Fibroblast of villous mesenchyme (primary cell): ENCODE measurements at places on chromosomes 1 and 21.

DNA sequence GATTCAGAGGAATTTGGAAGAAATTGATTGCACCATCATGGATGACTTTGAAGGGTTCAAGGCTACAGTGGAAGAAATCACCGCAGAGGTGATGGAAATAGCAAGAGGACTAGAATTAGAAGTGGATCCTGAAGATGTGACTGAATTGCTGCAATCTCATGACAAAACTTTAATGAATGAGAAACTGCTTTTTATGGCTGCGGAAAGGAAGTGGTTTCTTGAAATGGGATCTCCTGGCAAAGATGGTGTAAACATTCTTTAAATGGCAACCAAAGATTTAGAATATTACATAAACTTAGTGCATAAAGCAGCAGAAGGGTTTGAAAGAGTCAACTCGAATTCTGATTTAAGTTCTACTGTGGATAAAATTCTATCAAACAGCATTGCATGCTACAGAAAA is 698.6 kb downstream of the PLA2G4A start:
- no peak for DNase-seq

- DNase-seq: no peak
Measured at GRCh38 chr1:16145030-16145661, 10.7 kb downstream of the EPHA2 start.

DNA sequence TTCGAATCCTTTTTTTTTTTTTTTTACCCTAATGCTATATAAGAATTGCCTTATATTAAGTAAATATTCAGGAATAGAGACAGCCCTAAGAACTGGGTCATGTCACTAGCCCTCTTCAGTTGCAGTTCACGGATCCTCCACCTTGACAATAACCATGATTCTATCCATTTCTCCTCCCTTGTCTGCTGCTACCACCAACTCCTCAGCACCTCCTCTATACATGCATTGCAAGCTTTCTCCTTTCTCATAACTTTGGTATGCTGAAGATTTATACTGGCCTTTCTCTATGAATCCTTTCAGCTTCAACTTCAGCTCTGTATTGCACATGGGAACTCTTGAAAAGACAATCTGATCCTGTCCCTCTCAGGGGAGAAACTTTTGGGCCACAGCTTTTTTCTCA is 14.3 kb upstream of the DR1 start:
- no peak for DNase-seq

- no peak for DNase-seq
Measured at GRCh38 chr21:33255404-33255803, 10.8 kb upstream of the IL10RB start.

DNA sequence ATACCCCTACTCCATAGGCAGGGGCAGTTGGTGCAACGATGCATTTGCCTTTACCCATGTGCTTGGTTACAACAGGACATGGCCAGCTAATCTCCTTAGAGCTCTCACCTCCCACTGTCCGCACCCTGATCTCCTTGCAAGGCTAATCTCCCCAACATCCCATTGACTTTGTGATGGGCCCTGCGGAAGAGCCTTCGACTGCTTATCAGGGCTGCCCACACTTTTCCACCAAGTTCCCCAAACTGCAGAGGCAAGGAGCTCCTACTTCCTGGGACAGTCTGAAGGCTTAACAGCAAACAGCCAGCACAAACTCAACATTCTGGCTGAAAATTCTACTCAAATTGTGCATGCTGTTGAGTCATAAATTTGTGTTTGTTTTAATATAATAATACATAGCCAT is 36.0 kb downstream of the C1orf94 start:
- no peak for DNase-seq

- peak; percentile 74 for DNase-seq
Measured at GRCh38 chr1:175319112-175319911, 126.7 kb upstream of the KIAA0040 start.

DNA sequence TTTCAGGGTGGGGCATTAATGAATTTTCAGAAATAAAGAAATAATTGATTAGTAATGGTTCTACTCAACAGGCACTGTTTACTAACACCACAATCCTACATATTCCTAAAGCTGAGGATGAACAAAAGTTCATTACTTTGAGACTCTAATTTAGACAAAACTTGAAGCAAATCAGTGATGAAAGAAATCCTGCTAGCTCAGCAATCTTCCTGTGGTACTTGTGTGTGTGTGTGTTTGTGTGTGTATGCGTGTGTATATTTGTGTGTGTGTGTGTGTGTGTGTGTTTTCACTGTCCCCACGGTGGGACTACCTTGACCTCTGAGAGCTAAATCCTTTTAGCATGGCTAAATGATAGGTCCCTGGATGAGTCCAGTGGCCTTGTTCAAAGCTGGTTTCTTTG is 48.5 kb upstream of the RAB3GAP2 start:
- no peak for DNase-seq

DNA sequence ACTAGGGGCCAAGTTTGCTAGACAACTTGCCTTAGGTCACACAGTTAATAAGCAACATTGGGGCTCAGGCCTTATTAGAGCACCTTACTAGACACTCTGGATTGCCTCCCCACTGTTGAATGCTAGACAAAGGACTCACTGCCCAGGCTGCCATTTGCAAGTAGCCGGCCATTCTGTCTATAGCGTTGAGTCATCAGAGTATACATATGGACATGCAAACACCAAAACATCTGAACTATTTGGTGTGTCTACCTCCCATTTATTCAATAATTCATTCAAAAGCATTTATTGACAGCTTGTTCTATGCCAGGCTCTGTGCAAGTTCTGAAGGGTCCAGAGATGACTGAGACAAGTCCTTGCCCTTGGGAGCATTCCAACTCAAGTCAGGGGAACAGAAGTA is 181.4 kb upstream of the DPT start:
- no peak for DNase-seq

DNA sequence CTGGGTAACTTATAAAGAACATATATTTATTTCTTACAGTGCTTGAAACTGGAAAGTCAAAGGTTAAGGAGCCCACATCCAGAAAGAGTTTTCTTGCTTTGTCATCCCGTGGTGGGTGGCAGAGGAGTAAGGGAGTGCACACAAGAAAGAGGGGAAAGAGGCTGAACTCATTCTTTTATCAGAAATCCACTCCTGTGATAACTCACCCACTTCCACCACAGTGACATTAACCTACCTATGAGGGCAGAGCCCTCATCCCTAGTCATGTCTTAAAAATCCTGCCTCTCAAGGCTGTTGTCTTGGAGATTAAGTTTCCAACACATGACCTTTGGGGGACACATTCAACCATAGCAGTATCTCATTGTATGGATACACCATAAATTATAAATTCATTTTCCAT is 32.5 kb upstream of the RGS4 start:
- DNase-seq: no peak

DNA sequence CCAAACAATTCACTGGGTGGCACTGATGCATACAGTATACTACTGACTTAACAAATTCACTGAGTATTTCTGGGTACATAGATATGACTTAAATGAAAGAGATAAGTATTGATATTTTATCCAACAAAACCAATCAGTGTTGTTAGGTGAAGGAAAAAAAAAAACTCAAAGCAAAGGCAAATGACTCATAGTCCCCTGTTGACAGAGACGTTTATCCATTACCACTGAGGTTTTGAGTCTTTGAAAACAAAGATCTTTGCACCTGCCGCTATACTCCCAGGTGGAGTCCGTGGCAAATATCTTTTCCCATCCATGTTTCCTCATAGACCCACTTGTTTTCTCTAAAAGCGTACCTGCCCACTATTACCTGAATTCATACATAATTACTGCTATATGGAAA is 18.4 kb downstream of the DYNLT5 start:
- no peak for DNase-seq

GRCh38 chr1:117209094-117209493 is 1.6 kb downstream of the VTCN1 start:
- no peak for DNase-seq

DNA sequence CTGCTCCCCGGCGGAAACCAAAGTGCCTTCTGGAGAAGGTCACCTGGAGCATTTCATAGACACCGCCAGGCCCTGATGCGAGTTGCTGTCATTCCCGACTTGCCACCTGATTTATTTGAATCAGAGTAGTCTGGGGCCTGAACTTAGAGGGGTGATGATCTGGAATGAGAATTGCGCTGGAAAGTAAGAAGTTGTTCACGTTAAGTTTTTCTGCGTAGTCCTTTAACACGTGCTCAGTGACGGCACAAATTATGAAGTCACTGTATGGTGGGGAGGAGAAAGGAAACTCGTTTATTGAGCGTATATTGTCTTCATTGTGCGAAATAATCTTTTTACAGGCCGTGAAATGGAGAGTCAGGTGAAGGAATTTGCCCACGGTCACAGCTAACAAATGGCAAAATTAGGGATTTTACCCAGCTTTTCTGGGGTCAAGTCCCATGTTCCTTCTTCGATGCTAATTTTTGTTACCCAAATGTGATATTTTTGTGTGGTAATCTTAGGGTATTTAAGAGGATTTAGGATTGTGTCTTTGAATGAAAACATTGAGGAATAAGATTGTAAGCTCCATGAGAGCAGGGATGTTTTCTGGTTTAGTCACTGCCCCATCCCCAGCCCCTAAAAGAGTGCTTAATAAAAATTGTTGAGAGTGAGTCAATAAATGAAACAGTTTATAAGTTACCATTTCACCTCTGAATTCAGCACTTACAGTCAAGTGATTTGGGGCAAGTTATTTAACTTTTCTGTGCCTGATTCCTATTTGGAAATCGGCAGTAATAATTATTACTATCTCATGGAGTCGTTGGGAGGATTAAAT is 46.4 kb upstream of the NBL1 start:
- DNase-seq: peak; percentile 60

DNA sequence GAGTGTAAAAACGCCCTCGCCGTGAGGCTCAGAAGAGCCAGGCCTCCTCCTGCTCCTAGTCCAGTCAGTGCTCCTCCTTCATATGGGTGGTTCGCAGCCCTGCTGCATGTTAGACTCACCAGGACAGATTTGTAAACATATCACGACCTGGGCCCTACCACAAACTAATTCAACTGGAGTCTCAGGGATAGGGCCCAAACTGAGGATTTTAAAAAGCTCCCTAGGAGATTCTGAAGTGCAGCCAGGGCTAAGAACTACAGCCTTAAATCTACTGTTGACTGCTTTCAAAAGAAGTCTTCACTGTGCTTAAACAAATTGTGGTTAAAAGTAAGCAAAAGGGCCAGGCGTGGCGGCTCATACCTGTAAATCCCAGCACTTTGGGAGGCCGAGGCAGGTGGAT is 57.0 kb downstream of the CAMTA1 start:
- peak; percentile 26 for DNase-seq

DNA sequence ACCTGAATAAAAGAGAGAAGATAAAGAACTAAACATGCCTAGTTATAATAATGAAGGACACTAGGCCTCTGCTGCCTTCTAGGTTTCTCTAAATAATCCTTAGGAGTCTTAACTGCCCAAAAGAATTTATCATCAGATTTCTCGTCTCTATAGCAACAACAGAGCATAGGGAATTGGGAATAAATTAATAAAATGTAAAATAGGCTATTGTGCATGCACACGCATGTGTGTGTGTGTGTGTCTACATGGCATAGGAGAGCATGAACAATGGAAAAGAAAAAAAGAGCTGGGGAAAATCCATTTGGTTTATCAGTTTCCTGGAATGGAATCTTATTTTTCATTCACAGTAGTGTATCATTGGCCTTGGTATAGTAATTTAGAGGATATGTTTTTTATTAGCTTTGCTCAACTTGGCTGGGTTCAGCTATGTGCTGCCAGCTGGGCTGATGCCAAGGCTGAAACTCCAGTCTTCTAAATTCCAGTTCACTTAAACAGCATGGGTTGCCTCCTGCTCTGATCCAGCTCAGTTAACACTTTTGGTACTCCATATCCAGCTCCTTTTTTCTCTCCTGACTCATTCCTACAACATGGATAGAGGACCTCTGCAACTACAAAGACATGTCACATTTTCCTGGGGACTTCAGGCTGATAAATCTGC is 80.6 kb upstream of the SLFNL1 start:
- peak; percentile 90 for DNase-seq

GRCh38 chr1:112689842-112690237 is 15.4 kb downstream of the MOV10 start:
- DNase-seq: no peak

DNA sequence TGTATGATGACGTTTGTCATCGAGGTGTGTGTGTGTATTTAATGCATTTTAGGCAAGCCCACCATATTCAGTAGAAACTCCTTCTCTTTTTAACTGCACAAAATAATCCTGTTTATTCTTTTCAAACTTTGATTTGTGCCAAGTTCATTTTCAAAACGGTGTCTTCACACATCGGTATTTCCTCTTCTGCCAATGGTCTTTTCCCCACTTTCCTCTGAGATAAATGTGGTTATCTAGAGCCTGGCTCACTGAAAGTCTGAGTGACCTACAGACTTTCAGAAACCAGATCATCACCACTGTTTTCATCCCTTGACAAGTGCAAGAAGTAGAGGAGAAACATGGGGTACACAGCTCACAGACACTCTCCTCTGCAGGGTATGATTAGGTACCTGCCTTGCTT is 69.4 kb downstream of the GPATCH2 start:
- peak; percentile 16 for DNase-seq

- DNase-seq: no peak
Measured at GRCh38 chr1:94606471-94606870, 64.9 kb upstream of the F3 start.

- DNase-seq: peak; percentile 11
Measured at GRCh38 chr1:187762118-187762517, 933.4 kb downstream of the PLA2G4A start.

- peak; percentile 52 for DNase-seq
Measured at GRCh38 chr21:38126666-38127303, 130.0 kb upstream of the KCNJ15 start.

- peak; percentile 92 for DNase-seq
Measured at GRCh38 chr1:172628401-172628800, 30.5 kb upstream of the FASLG start.

- no peak for DNase-seq
Measured at GRCh38 chr1:147748676-147749350, 11.6 kb downstream of the GJA5 start.

DNA sequence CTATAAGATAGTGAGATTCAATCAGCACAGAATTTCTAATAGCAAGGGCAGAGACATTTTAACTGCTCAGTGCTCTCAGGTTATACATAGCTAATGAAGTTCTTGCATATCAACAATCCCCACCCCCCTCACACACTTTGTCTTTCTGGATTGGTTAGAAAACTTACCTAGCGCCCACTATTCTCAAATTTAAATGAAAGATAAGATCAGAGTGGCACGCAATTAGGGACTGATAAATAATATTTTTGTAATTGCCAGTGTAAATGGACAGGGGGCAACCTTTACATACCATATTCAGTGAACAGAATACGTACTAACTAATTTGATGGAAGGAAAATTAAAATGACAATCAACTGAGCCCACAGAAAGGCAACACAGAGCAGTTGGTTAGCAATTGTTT is 11.7 kb downstream of the SELL start:
- no peak for DNase-seq

GRCh38 chr1:59046730-59047157 is 250.2 kb upstream of the FGGY start:
- DNase-seq: peak; percentile 54

DNA sequence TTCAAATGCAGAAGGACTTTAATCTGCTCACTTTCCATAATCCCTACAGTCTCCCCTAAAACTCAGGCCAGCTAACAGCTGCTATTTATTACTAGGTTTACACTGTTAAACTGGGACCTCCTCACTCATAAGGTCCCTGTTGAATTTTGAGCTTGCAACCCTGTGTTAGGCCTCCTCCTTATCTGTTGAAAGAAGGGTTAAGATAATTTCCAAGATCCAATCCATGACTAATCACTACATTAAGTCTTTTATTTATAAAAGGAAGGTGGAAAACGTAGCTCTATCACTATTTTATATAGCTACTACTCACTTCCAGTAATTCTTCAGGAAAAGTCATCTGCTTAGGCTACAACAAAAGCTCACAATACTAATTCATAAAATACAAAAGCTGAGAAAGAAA is 79.5 kb downstream of the EVI5 start:
- peak; percentile 90 for DNase-seq
